ENCODE measurements at places on chromosomes 16 and 17. TPM values are rescaled to one million over a fixed set of nuclear protein-coding genes. Genes with fewer than 3 reads are reported as not detected.

GRCh38 chr16:71315269-71315668 is 26.1 kb upstream of the CMTR2 start:
- H3K36me3 ChIP-seq = no peaks in the 10 kb centered on the region
- H3K4me1 ChIP-seq = no peaks in the 10 kb centered on the region
- no peaks in the 10 kb centered on the region for H3K27me3 ChIP-seq
- no peak overlapping the region for H3K27ac ChIP-seq

DNA sequence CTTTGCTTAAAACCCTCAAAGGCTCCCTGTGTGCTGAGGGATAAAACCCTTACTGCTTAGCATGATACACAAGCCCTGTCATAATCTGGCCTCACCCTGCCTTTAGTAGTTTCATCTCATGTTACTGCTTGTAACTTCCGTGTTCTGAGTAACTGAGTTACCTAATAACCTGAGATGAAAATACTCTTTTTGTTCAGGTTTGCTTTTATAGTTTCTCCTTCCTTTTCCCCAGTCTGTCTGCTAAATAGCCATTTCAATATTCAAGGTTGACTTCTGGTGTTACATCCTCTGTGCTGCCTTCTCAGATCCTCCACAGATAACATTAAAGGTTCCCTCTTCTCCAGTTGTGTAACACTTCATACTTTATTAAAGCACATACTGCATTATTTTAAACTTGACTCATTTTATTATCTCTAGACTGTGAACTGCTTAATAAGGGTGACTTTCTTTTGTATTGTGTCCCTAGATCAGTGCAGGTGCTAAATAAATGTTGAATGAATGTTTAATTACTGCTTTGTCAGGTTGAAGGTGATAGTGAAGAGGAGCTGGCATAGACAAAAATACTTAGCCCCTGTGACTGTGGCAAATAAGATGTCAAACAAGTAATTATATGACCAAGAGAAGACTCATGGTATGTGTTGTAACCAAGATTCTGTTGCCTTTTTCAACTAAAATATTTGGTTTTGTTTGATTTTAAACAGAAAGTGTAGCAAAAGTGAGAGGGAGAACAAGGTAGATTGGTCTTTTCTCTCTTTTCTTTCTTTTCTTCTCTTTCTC is 47.8 kb downstream of the NFAT5 start:
- H3K36me3 ChIP-seq = no peaks in the 10 kb centered on the region
- H3K4me3 ChIP-seq = no peak overlapping the region
- DNase-seq = no peak

Gene MT4
- total RNA-seq = not detected

DNA sequence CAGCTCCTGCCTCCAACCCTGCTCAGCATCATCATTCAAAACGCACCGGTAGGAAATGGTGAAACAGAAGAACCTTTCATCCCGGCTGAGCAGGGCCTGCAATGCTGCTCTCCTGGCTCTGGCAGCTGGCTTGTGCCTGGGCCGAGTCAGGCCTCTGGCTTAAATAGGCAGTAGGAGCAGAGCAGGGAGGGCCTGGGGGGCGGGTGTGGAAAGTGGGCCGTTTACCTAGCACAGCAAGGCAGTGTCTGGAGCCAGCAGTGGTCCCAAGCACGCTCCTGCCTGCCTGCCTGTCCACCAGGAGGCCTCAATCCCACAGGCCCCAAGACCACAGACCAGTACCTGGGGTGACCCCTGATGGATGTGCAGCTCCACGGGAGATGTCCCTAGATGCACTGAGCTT is 59.3 kb downstream of the SMPD3 start:
- no peak overlapping the region for H3K27ac ChIP-seq
- H3K27me3 ChIP-seq = no peaks in the 10 kb centered on the region
- peaks cover 24% of the 10 kb centered on the region for H3K4me1 ChIP-seq
- H3K36me3 ChIP-seq = peaks cover 5% of the 10 kb centered on the region

GRCh38 chr17:1216217-1217088 is 36.7 kb upstream of the ABR start:
- H3K27me3 ChIP-seq = no peaks in the 10 kb centered on the region
- H3K4me3 ChIP-seq = no peak overlapping the region
- no peak for DNase-seq

Gene SLC38A8
- 0.28 TPM for total RNA-seq

- H3K27ac ChIP-seq = no peak overlapping the region
- DNase-seq = no peak
- H3K4me1 ChIP-seq = peaks cover 55% of the 10 kb centered on the region
- H3K27me3 ChIP-seq = no peaks in the 10 kb centered on the region
- no peak overlapping the region for H3K4me3 ChIP-seq
- peaks cover 80% of the 10 kb centered on the region for H3K36me3 ChIP-seq
Measured at GRCh38 chr16:914440-914839, 56.3 kb downstream of the LMF1 start.

Gene MAP1LC3B
- 66.5 TPM for total RNA-seq

- peaks cover 33% of the 10 kb centered on the region for H3K4me1 ChIP-seq
- H3K4me3 ChIP-seq = peak overlapping the region; percentile 57
- peak overlapping the region; percentile 40 for H3K27ac ChIP-seq
- H3K36me3 ChIP-seq = no peaks in the 10 kb centered on the region
- no peak for DNase-seq
Measured at GRCh38 chr17:78781104-78781892, 775 bp downstream of the CYTH1 start.

GRCh38 chr16:15897121-15897780 is 8.8 kb upstream of the CEP20 start:
- no peaks in the 10 kb centered on the region for H3K36me3 ChIP-seq
- H3K4me1 ChIP-seq = no peaks in the 10 kb centered on the region
- H3K27me3 ChIP-seq = no peaks in the 10 kb centered on the region
- DNase-seq = no peak
- no peak overlapping the region for H3K4me3 ChIP-seq
- H3K27ac ChIP-seq = no peak overlapping the region

Gene TSNAXIP1
- total RNA-seq = 11.7 TPM

- H3K36me3 ChIP-seq = peaks cover 32% of the 10 kb centered on the region
- H3K4me1 ChIP-seq = peaks cover 32% of the 10 kb centered on the region
- no peak for DNase-seq
- peak overlapping the region; percentile 84 for H3K4me3 ChIP-seq
- H3K27me3 ChIP-seq = no peaks in the 10 kb centered on the region
- H3K27ac ChIP-seq = peak overlapping the region; percentile 96
Measured at GRCh38 chr17:76727745-76728456, 1.3 kb downstream of the METTL23 start.

- H3K4me1 ChIP-seq = no peaks in the 10 kb centered on the region
- DNase-seq = no peak
- no peak overlapping the region for H3K27ac ChIP-seq
Measured at GRCh38 chr16:25570131-25570530, 121.6 kb upstream of the HS3ST4 start.

GRCh38 chr17:28861393-28862203 is 6.8 kb downstream of the ERAL1 start:
- DNase-seq = no peak
- no peaks in the 10 kb centered on the region for H3K27me3 ChIP-seq
- no peaks in the 10 kb centered on the region for H3K4me1 ChIP-seq
- no peak overlapping the region for H3K4me3 ChIP-seq

Gene CACNB1
- 15.5 TPM for total RNA-seq

GRCh38 chr16:569445-570254 is at the start of gene PIGQ:
PIGQ (plus strand) TSS chr16:569968; CDS start chr16:574075, 4,107 bp downstream.
- DNase-seq = peak; percentile 81
- H3K27ac ChIP-seq = peak within 1 kb of the TSS; percentile 75
- H3K4me1 ChIP-seq = peaks cover 56% of the 10 kb centered on the region
- H3K27me3 ChIP-seq = no peaks in the 10 kb centered on the region
- peak within 1 kb of the TSS; percentile 60 for H3K4me3 ChIP-seq

DNA sequence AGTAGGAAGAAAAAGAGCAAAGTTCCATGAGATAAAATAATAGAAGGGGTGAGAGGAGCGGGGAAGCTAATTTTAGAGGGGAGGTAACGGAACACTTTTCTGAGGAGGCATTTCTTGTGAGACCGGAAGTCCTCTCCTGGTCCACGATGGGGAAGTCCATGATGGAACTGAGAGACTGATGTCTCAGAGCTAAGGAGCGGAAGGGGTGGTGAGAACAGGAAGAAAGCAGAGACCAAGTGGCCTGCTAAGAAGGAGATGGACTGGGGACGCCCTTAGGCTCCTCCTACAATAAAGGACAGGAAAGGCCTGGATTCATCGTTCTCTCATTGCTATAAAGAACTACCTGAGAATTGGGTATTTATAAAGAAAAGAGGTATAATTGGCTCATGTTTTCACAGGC is 59.4 kb downstream of the ADAMTS18 start:
- no peaks in the 10 kb centered on the region for H3K4me1 ChIP-seq
- DNase-seq = no peak
- no peaks in the 10 kb centered on the region for H3K36me3 ChIP-seq
- H3K27ac ChIP-seq = no peak overlapping the region

DNA sequence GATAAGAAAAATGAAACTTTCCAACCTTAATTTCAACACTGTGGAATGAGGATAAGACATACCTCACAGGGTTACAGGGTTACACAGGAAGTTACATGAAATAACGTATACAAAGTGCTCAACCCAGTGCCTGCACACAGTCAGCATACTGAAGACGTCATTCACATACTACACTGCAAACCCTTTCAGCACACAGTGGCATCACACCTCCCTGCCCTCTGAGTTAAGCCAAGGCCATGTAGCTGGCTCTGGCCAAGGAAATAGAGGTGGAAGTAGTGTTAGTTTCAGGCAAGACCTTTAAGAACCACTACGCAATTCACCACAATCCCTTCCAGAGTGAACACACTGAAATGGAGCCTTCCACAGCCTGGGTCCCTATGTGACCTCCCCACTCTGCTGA is 46.6 kb upstream of the GSG1L start:
- H3K27me3 ChIP-seq = no peaks in the 10 kb centered on the region
- peaks cover 3% of the 10 kb centered on the region for H3K4me1 ChIP-seq
- H3K27ac ChIP-seq = no peak overlapping the region
- no peak overlapping the region for H3K4me3 ChIP-seq

DNA sequence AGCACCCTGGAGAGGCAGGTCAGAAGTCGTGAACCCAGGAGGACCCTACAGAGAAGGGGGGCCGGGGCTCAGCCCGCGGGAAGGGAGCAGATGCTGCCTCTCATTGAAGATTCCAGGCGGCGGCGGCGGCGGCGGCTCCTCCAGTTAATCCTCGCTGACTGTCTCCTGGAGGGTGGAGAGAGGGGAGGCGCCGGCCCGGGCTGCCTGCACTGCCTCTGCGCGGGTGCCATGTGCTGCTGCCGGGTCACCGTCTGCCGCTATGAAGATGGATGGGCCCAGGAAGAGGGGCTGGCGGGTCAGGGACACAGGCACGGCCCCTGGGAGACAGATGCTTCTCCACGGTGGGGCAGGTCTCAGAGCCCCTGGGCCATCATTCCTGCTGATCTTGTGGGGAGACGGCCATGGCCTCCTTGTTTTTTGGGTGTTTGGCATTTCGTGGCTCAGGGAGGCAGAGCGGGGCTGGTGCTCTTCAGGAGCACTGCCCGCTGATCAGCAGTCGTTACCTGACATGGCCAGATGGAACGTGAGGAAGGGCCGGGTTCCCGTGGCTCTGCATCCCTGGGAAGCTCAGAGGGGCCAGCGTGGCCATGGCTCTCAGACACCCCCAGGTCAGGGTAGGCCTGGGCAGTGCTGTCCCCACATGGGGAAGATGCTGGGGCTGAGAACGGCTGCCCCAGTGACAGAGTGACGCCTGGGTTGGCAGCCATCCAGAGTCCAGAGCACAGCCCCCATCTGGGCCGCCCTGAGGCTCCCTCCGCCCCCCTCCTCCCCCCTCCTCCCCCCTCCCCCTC is 36.1 kb downstream of the GINS2 start:
- DNase-seq = no peak
- H3K36me3 ChIP-seq = peaks cover 83% of the 10 kb centered on the region
- H3K27ac ChIP-seq = peak overlapping the region; percentile 53

Gene CCL7
- total RNA-seq = not detected

Gene ZSCAN10
- not detected for total RNA-seq

Gene TPSB2
- not detected for total RNA-seq

Gene RRAD
- total RNA-seq = 6.0 TPM

DNA sequence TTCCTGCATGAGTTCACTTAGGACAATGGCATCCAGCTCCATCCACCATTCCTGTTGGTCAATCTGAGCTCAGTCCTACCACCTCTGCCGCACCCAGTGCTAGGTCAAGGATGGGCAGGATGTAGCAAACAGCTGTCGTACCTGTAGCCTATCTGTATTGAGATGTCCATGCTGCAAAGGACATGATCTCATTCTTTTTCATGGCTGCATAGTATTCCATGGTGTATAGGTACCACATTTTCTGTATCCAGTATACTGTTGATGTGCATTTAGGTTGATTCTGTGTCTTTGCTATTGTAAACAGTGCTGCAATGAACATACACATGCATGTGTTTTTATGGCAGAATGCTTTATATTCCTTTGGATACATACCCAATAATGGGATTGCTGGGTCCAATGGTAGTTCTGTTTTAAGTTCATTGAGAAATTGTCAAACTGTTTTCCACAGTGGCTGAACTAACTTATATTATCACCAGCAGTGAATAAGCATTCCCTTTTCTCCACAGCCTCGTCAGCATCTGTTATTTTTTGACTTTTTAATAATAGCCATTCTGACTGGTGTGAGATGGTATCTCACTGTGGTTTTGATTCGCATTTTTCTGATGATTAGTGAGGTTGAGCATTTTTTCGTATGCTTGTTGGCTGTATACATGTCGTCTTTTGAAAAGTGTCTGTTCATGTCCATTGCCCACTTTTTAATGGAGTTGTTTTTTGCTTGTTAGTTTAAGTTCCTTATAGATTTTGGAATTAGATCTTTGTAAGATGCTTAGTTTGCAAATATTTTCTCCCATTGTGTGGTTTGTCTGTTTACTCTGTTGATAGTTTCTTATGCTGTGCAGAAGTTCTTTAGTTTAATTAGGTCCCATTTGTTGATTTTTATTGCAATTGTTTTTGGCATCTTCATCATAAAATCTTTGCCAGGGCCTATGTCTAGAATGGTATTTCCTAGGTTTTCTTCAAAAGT is 7.2 kb upstream of the MRTFB start:
- no peak overlapping the region for H3K4me3 ChIP-seq
- no peak for DNase-seq
- H3K27ac ChIP-seq = no peak overlapping the region
- H3K4me1 ChIP-seq = no peaks in the 10 kb centered on the region
- no peaks in the 10 kb centered on the region for H3K36me3 ChIP-seq

Gene B9D1
- total RNA-seq = 37.9 TPM

Gene NAGS
- 1.6 TPM for total RNA-seq

DNA sequence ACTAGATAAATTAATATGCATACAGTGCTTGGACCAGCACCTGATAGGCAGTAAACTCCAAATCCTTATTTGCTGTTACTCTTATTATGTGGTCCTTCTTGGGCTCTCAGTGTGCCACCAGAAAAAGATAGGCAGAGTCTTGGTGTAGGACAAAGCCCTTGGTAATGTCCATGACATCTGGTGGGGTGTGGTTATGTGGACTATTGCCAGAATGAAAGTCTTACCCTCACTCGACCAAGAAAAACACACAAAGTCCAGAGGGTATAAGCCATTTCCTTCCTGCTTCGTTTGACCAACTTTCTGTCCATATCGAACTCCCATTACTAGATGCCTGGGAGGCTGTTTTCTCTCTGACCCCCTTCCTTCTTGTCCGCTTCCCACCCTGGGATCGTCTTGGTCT is 140.9 kb downstream of the UTP18 start:
- no peaks in the 10 kb centered on the region for H3K27me3 ChIP-seq
- no peaks in the 10 kb centered on the region for H3K4me1 ChIP-seq
- H3K27ac ChIP-seq = no peak overlapping the region
- H3K4me3 ChIP-seq = no peak overlapping the region
- no peaks in the 10 kb centered on the region for H3K36me3 ChIP-seq
- no peak for DNase-seq

Gene SOX15
- total RNA-seq = 1.2 TPM

All from spinal cord (tissue), 10 donors.